ENCODE measurements at places on chromosomes 5 and 9. TPM values are rescaled to one million over a fixed set of nuclear protein-coding genes. Genes with fewer than 3 reads are reported as not detected.
A peak's percentile ranks its signal among the peaks of the same experiment; 100 is the strongest.

GRCh38 chr9:130627896-130628792 is 36.2 kb upstream of the PRDM12 start:
- H3K4me3 ChIP-seq: no peak overlapping the region
- no peaks in the 10 kb centered on the region for H3K27me3 ChIP-seq

SLC4A9 gene
- not detected for total RNA-seq

SHOC1 gene
- not detected for total RNA-seq

KLHL3 gene
- 9.2 TPM for total RNA-seq

DNA sequence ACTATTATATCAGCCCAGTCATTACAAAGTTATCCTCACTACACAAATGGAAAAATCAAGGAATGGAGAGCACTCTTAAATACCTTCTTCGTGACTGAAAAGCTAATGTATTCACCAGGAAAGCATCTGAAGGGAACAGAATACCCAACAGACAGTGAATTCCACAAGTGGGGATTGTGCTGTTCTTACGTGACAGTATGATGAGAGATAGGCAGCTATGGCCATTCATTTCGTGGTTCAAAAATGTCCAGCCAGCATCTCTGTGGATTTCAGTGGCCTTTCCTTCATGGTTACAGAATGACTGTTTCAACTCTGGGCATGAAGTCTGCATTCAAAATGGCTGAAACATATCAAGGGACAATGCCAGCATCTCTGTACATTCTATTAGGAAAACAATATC is 323.8 kb downstream of the PRELID2 start:
- DNase-seq: no peak
- no peak overlapping the region for H3K27ac ChIP-seq
- no peaks in the 10 kb centered on the region for H3K4me1 ChIP-seq
- H3K4me3 ChIP-seq: no peak overlapping the region

DNA sequence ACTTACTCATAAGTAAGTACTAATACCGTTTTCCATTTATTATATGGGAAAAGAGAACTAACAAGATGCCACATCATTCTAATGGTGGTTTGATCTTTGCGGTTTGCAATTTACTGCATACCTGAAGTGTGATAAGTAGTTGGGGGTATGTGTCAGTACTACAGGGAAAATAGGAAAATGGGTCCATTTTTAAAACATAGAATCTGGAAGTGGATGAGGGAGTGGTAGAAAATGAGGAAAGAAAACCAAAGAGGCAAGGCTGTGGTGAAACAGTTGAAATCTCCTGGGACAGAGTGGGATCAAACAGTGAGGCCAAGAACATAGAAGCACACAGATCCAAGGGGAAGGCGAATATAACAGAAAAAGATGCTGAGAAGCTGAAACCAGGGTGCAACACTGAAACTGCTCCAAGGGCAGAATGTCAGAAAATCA is 6.7 kb downstream of the ADAMTSL1 start:
- no peak overlapping the region for H3K27ac ChIP-seq
- DNase-seq: no peak
- H3K4me3 ChIP-seq: no peak overlapping the region

DNA sequence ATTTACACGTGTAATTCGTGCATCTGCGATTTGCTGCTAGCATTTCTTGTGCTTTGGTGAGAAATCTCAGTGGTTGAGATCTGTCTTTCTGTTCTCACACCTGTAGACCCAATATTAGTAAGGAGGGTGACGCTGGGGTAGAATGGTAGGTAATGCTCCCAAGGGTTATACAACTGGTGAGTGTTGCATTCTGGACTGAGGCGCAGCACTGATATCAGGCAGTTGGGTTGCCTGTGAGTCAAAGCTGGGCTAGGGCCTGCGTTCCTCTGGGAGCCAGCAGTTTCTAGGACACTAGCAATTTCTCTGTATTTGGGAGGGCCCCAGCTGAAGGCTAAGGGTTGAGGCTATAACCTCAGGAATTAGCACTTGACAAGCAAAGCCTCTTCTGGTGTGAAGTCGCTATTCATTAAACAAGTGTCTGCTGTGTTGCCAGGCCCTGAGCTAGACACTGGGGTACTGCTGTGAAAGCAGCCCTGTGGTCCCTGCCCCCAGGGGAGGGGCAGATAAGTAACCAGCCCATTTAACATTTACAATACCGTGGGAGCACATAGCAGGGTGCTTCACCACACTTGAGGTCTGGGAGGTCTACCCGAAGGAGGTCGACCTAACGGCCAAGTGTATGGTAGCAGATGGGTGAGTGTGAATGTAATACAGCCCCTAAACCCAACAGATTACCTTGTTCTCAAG is 28.7 kb downstream of the LARP1 start:
- no peaks in the 10 kb centered on the region for H3K27me3 ChIP-seq
- DNase-seq: peak; percentile 17
- H3K36me3 ChIP-seq: peaks cover 27% of the 10 kb centered on the region
- H3K4me1 ChIP-seq: peaks cover 88% of the 10 kb centered on the region

PCDHB13 gene
- total RNA-seq: not detected

SAPCD2 gene
- 13.7 TPM for total RNA-seq

F2RL2 gene
- total RNA-seq: not detected

DNA sequence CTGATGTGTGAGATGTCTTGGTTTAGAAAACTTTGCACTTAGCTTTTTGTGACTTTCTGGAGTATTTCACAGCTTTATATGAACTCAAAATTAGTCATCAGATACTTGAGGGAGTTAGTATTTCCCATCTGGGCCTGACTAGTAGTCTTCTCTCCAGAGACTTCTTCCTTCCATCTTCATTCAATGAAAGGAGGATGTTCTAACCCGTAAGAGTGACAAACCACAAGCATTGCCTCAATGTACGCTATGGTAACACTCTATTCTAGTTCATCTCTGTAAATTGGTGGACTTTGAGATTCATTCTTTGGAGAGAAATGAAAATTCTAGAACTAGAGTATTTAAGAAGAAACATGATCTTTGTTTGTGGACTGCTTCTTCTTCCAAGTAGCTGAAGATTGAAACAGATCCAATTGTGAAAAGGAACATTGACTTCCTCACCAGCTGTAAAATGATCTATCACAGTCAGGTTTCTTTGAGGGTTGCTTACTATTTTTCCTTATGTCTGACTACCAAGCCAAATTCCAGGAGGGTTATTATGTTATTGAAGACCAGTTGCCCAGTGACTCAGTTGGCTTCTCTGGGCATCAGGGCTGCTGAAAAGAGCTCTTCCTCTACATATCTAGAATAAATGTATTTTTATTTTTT is 157.6 kb downstream of the SLC12A2 start:
- peaks cover 11% of the 10 kb centered on the region for H3K27me3 ChIP-seq
- no peaks in the 10 kb centered on the region for H3K4me1 ChIP-seq
- H3K36me3 ChIP-seq: no peaks in the 10 kb centered on the region

DNA sequence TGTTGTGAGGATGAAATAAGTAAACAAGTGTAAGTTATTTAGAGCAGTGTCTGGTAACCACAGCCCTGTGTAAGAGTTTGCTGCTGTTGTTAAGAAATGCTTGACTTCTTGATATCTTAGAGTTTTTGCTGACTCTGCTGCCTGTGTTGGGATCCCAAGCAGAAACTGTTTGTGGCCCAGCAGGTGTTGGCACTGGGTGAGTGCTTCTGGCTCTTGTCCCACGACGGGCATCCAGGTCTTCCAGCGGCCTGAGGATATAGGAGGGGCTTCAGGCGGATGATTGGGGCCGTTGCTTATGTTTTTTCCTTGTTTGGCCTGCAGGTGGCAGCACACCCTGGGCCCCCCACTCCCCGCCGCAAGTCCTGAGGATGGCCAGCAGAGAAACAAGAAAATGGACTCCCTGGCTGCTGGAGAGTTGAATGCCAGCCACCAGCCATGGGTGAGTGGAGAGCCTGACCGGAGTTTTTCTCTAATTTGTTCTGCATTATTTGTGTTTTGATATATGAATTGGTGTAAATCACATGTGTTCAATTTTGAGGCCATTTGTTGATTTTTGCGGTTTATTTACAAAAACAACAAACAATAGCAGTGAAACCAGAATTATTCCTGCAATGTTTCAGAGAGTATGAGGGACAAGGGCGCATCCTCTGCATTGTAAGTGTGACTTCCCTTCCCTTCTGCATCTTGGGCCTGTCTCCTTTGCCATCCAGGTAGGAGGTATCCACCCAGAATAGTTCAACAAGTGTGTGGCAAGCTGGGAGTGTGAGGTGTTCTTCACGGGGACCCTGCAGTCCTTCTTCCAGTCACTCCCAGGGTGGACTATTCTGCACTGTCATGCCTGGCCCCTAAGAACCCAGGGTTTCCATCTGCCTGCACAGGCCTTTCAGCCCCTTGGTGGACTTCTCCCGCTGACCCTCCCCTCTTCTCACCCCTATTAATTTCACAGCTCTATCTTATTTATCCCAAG is 50.3 kb downstream of the SLC22A5 start:
- H3K4me3 ChIP-seq: peak overlapping the region; percentile 49
- peak overlapping the region; percentile 84 for H3K27ac ChIP-seq
- peaks cover 88% of the 10 kb centered on the region for H3K4me1 ChIP-seq
- H3K36me3 ChIP-seq: peaks cover 46% of the 10 kb centered on the region
- DNase-seq: peak; percentile 73

MSMP gene
- 0.59 TPM for total RNA-seq

DNA sequence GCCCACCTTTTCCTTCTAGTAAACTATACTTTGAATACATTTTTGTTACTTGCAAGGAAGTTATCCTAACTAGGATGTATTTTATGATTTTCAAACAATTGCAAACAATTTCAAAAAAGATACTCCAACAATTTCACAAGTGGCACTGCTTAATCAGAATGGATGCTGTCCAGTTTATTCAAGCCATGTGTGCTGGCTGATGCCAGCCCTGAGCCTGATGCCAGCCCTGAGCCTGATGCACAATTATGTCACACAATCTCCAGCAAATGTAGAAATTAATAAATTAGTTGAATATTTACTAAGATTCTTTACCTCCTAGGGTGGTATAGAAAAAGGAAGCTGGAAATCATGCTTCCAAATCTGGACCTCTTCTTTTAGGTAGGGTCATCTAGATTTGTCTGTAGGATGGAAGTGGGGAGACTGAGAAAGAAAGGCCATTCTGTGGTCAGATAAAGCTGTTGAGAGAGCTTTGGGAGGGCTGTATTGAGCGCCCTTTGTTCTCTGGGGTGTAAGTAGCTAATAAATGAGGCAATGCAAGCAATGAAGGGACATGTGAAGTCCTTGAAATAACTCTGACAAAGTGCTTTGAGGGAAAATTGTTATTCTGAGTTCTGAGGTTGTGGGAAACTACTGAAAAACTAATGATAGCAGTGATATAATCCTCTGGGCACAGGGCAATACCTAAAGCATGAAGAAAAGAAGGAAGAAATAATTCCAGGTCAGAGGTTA is 5.8 kb upstream of the C6 start:
- no peaks in the 10 kb centered on the region for H3K36me3 ChIP-seq
- H3K27ac ChIP-seq: no peak overlapping the region
- no peak for DNase-seq
- no peak overlapping the region for H3K4me3 ChIP-seq

- H3K4me1 ChIP-seq: peaks cover 44% of the 10 kb centered on the region
- DNase-seq: no peak
- H3K27me3 ChIP-seq: no peaks in the 10 kb centered on the region
- H3K4me3 ChIP-seq: no peak overlapping the region
- H3K27ac ChIP-seq: no peak overlapping the region
Measured at GRCh38 chr9:131629825-131630204, 84.5 kb downstream of the PRRT1B start.

NTRK2 gene
- 0.09 TPM for total RNA-seq

- no peak for DNase-seq
- no peak overlapping the region for H3K4me3 ChIP-seq
- no peaks in the 10 kb centered on the region for H3K27me3 ChIP-seq
- H3K27ac ChIP-seq: no peak overlapping the region
Measured at GRCh38 chr5:81601919-81602318, 149.0 kb downstream of the SSBP2 start.

- no peak overlapping the region for H3K27ac ChIP-seq
- no peaks in the 10 kb centered on the region for H3K36me3 ChIP-seq
- H3K27me3 ChIP-seq: no peaks in the 10 kb centered on the region
Measured at GRCh38 chr9:90881648-90882047, 80.0 kb downstream of the SYK start.

GRCh38 chr9:37209431-37210386 is 89.3 kb downstream of the ZCCHC7 start:
- H3K4me1 ChIP-seq: peaks cover 45% of the 10 kb centered on the region
- H3K27ac ChIP-seq: peak overlapping the region; percentile 28
- no peak for DNase-seq
- H3K36me3 ChIP-seq: peaks cover 43% of the 10 kb centered on the region
- no peaks in the 10 kb centered on the region for H3K27me3 ChIP-seq

- peaks cover 2% of the 10 kb centered on the region for H3K4me1 ChIP-seq
- H3K27me3 ChIP-seq: no peaks in the 10 kb centered on the region
- no peaks in the 10 kb centered on the region for H3K36me3 ChIP-seq
Measured at GRCh38 chr9:93172666-93173364, 11.1 kb upstream of the WNK2 start.

- H3K4me3 ChIP-seq: no peak overlapping the region
- H3K27me3 ChIP-seq: peaks cover 2% of the 10 kb centered on the region
- DNase-seq: no peak
- no peaks in the 10 kb centered on the region for H3K4me1 ChIP-seq
- no peak overlapping the region for H3K27ac ChIP-seq
Measured at GRCh38 chr5:66633754-66634153, 37.6 kb downstream of the MAST4 start.

DNA sequence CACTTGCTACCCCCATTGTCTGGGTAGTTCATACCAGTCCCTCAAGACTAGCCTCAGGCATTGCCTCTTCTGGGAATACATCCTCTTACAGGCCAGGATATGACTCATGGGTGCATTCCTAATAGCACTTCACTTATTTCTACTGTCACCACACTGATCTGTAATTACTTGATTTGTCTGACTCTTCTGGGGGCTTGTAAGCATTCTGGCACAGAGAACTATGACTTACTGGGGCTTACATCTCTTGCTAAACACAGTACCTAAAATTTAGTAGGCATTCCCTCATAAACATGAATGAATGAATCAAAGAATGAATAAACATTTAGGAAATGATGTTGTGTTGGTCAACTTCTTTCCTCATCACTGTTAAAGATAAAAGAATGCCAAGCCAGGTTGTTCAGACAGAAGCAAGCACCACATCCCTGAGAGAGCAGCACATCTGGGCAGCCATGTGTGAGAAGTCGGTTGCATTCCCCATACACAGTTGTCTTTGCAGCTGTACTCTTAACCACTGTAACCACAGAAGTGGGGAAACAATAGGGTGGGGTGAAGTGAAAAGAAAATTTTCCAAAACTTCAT is 27.6 kb downstream of the IL7R start:
- H3K27ac ChIP-seq: peak overlapping the region; percentile 90
- DNase-seq: no peak
- H3K4me1 ChIP-seq: peaks cover 46% of the 10 kb centered on the region

DNA sequence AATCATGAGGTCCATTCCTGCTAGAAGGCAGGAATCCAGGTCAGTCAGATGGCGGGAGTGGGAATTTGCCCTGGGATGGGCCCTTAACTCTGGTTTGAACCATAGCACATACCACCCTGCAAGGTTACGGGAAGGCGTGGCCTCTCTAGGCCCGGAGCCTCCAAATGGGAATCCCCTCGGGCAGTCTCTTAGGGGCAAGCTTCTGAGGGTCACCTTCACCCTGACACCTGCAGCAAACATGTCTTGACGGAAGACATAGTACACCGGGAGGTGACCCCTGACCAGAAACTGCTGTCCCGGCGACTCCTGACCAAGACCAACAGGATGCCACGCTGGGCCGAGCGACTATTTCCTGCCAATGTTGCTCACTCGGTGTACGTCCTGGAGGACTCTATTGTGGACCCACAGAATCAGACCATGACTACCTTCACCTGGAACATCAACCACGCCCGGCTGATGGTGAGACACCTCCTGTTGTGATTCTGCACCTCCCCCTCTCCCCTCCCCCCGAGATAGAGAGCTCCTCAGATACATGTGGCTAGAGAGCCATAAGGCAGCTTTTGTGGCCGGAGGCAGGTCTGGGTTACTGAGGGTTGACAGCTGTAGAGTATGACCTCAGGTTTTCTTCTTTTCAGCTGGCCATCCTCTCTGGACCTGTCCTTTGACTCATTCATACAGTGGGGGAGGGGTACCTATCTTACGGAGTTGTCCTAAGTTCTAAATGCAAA is 957 bp downstream of the PRELID1 start:
- peak; percentile 54 for DNase-seq
- H3K4me1 ChIP-seq: peaks cover 55% of the 10 kb centered on the region
- H3K4me3 ChIP-seq: peak overlapping the region; percentile 98

Data from activated CD8-positive, alpha-beta T cell treated with anti-CD3 and anti-CD28 coated beads for 36 hours (primary cell).